ENCODE measurements at places on chromosomes 12 and 14.
A peak's percentile ranks its signal among the peaks of the same experiment; 100 is the strongest.

GRCh38 chr12:52415870-52416750 is 10.0 kb upstream of the KRT82 start:
- DNase-seq = no peak

- DNase-seq = no peak
Measured at GRCh38 chr12:5514016-5514415, 82.1 kb downstream of the NTF3 start.

DNA sequence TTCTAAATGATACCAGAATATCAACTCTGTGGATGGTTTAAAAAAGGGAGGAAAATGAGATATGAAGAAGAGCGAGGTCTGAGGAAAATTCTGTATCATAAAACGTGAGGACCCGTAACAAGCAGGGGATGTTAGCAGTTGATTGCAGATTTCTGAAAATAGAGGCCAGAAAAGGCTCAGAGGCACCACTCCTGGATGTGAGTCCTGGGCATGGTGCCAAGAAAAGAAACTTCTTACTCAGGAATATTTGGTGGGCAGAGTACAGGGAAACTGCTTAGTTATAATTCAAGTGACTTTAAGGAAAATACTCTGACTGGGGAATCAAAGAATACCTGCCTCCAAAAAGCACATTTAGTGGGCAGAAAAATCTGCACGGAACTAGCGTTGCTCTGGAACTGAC is 85.5 kb downstream of the PRICKLE1 start:
- no peak for DNase-seq

GRCh38 chr12:11651785-11652184 is 2.3 kb downstream of the ETV6 start:
- DNase-seq = peak; percentile 48

- DNase-seq = peak; percentile 81
Measured at GRCh38 chr14:92589213-92589852, 75.8 kb downstream of the RIN3 start.

DNA sequence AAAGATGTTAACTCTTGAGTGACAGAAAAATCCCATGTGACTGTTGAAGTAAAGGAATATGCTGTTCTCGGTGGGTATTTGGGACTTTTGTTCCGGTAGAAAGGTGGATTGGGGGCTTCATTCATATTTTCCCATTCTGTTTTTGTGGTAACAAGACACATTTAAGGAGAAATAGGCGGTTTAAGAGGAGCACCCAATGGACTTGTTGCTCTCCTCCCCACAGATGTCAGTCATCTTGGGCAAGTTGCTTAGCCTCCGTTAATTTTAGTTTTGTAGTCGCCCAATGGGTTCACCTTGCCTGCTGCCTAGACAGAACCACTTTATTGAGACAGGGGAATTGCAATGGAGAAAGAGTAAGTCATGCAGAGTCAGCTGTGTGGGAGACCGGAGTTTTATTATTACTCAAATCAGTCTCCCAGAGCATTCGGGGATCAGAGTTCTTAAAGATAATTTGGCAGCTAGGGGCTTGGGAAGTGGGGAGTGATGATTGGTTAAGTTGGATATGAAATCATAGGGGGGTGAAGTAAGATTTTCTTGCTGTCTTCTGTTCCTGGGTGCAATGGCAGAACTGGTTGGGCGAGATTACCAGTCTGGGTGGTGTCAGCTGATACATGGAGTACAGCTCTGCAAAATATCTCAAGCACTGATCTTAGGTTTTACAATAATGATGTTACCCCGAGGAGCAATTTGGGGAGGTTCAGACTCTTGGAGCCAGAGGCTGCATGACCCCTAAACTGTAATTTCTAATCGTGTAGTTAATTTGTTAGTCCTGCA is 50.3 kb downstream of the SLC38A1 start:
- peak; percentile 32 for DNase-seq

DNA sequence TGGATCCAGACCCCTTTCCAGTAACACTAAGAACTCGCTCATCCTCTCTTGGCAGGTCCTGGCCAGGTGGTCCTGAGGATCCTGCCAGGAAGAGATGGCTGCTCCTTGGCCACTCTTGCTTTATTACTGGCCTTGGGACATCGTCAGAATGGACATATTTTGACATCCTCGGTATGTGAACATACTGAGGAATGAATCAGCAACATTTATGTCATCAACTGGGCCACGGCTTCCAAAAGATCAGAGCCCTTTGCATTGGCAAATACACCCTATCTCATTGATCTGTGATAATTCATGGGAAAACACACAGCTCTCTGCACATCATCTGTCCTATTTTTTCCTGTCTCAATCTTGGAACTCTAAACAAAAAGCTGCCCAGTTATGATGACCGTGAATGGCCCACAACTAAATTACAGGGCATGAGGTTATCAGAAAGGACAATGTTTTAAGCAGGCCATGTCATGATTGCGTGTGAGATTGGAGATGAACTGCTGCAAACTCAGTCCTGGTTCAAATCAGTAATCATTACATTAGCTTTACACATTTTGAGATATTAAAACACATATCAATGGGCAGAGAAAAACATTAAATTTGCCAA is 1325.8 kb downstream of the AACS start:
- no peak for DNase-seq

- DNase-seq = no peak
Measured at GRCh38 chr12:108418164-108418890, 79.2 kb upstream of the CMKLR1 start.

DNA sequence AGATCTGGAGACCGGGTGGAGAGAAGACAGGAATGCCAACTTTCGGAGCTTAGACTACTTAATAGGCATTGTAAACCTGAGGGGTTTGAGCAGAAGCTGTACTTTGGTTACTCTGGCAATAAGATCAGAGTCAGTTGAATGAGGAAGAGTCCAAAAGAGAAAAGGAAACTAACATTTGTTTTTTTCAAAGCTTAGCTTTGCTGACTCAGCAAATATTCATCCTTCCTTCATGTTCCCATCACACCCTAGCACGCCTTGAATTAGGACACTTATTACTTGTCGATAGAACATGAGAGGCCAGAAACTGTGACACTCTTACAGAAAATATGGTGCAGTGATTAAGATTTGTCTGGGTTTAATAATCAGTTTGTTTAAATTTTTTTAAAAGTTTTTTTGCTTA is 266.9 kb upstream of the ATP2B1 start:
- no peak for DNase-seq

GRCh38 chr12:119729871-119730270 is 61.9 kb downstream of the PRKAB1 start:
- DNase-seq = no peak

- no peak for DNase-seq
Measured at GRCh38 chr14:75279763-75280290, 1.2 kb downstream of the FOS start.

DNA sequence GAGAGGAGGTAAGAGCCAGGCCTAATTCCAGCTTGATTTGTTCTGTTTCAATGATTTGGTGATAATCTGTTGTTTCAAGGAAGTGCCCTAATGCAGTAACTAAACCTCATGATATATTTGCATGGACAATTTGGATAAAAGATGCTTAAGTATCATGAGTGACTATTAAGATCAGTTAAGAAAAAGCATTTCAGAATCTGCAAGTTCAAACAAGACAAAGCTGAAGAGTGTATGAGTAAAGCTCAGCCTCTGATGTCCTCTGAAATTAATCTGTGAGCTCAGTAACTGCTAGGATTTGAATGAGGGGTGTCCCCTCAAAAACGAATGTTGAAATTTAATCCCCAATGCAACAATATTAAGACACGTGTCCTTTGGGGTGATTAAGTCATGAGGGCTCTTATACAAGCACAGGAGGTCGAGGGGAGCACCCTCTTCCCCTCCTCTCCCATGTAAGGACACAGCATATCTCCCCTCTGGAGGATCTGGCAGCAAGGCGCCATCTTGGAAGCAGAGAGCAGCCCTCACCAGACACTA is 949.2 kb downstream of the GALC start:
- no peak for DNase-seq

DNA sequence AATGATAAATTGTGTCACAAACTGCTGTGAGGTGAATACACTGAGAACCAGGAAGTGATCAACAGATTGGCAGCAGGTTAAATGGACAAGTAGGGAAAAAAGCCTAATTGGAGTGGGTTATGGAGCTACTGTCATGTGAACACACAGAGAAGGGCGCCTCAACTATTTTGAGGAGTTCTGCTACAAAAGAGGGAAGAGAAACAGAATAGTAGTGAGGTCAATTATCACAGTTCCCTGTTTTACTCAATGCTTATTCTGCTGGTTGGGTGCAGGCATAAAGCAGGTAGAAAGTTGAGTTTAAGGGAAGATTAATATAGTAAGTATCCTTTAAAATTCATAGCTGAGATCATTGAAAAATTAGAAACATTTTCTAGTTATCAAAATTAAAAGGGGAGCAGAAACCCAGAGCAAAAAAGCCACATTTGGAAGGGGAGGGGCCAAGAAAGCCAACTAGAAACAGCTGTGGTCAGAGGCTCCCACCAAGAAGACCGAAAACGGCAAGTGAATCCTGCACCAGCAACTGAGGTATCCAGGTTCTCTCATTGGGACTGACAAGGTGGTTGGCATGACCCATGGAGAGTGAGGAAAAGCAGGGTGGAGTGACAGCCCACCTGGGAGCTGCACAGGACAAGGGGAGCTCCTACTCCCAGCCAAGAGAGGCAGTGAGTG is 105.7 kb downstream of the ZC3H14 start:
- peak; percentile 38 for DNase-seq

DNA sequence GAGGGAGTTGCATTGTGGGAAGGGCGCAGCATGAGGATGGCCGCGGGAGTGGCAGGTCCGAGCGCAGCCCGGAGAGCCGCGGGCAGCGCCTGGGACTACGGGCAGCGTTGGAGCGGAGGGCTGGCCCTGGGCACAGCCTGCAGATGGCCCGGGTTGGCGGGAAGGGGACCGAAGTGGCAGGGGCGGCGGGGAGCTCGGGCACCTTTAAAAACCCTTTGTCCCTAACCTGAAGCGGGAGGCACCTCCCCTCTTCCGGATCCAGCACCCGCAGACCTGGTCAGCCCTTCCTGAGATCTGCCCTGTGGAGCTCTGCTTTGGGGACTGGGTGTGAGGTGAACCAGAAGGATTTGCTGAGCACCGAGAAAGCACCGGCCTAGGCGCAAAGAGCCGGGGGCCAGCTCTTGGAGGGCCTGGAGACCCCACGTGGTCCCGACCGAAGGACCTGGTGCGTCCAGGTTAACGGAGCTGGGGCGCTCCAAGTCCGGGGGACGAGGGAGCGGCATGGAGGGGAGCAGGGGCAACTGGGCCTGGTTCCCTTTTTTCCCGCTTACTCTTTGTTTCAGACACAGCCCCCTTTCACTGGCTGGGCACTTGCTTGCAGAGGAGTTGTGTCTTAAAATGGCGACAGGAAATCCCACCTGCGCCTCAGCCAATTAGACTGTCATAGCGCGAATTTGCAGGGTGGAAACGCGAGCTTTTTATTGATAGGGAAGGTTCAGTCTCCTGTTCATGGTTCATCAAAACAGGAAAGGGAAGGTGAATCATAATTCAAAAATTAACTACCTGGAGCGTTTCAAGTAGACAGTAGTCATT is 792 bp upstream of the SLC38A1 start:
- DNase-seq = peak; percentile 87

DNA sequence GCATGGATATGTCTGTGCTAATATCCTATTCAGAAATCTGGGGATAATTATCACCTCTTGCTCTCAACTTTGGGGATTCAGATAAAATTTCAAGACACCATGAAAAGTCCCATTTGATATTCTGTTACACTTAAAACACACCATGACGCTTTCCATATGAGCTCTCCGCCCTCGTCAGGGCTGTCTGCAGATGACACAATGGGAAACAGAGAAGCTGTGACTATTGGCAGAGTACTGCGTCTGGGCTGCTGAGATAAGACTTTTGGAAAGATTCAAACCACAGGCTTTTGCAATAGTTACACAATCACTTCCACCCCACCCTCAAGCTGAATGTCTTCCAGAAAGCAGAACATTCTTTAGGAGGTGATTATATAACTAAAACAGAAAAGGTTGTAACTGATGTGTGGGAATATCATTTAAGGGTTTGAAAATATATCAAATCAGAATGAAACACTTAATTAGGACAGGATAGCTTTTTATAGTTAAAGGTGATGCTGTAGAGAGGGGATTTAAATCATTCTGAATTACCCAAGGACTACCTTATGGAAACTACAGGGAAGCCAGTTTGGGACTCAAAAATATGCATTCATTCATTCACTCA is 75.3 kb upstream of the TMPO start:
- no peak for DNase-seq

GRCh38 chr14:85873006-85873405 is 343.1 kb downstream of the FLRT2 start:
- DNase-seq = no peak

DNA sequence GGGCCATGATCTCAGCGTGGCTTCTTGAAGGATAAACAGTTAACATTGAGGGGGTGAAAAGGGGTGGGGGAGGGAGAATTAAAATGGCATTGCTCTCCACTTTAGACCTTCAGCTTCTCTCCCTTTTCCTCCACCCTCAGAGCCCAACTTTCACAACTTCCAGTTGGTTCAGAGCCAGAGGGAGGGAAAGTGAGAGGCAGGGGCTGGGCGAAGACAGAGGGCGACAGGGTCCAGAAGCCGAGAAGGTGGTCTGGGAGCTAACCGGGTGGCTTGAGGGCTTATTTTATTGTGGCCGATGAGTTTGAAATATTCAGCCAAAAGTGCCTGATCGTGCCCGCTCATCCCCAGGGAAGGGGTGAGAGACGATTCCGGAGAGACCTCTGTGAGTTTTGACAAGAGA is 4.1 kb downstream of the BMP4 start:
- DNase-seq = no peak

- peak; percentile 70 for DNase-seq
Measured at GRCh38 chr14:72291908-72292688, 359.9 kb downstream of the RGS6 start.

- DNase-seq = peak; percentile 36
Measured at GRCh38 chr12:27335364-27336281, 3.0 kb downstream of the BMAL2 start.

DNA sequence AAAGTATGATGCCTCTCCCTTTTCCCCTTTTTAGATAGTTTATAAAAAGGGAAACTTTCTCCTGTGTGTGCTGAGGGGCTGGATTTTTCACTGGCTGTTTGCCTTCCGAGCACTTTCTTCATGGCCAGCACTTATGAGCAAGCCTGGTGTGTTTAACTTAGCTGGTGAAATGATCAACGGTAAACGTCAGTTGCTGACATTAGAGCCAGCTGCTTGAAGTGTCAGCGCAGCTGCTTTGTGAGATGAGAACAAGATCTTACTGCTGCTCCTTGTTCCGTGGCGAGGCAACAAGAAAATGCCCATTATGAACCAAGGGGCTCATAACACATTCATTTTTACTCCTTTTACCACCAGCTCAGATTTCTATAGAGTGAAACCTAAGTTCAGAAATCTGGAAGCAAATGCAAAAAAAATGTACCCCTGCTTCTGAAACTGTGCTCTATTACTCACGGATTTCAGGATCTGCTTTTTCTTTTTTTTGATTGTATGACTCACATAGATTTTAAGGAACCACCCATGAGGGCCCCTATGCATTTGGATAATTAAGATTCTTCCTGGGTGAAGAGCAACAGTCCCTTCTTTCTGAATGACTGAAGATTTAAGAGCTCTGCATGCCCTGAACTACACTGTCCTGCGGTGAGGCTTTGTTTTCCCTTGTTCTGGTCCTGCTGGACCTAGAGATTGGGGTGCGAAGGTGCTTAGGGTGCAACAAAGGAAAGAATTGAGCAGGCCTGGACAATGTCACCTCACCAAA is 74.3 kb upstream of the CPM start:
- no peak for DNase-seq
